Stimulated activated CD8-positive, alpha-beta memory T cell treated with anti-CD3 and anti-CD28 coated beads, Interleukin-7, amount 100 ng/mL, for 1 hour (primary cell): ENCODE measurements at places on chromosomes 16 and 17.

DNA sequence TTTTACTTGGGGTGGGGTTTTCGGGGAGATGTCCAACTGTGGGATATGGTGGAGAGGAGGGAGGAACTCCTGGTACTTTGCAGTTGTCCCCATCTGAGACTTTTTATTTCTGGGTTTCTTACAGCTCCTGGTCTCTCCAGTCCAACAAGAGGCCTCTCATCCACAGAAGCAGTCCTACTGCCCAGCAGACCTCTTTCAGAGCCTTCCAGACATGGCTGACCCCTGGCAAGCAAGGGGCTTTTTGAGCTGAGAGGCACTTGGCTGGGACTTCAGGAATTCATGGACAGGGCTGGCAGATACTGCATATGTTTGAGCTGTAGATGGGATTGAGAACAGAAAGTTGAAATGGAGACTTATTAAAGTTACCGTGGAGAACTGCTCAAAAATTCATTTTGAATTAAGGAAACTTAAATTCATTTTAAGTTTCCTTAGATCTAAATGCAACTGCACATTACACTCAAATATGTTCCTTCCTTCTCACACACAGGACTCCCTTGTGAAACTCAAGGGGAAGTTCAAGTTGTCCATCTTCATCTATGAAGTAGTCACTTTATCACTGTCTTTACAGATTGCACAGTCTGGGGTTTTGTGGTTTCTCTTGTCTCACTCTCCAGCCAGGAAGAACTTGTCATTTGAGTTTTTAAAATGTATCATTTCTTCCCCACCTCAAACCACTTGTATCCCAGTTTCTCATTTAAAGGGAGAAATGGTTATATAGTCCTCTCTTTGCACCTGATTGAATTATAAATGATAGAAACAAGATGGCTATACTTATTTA is 1.1 kb downstream of the LASP1NB start:
- no peak for DNase-seq

DNA sequence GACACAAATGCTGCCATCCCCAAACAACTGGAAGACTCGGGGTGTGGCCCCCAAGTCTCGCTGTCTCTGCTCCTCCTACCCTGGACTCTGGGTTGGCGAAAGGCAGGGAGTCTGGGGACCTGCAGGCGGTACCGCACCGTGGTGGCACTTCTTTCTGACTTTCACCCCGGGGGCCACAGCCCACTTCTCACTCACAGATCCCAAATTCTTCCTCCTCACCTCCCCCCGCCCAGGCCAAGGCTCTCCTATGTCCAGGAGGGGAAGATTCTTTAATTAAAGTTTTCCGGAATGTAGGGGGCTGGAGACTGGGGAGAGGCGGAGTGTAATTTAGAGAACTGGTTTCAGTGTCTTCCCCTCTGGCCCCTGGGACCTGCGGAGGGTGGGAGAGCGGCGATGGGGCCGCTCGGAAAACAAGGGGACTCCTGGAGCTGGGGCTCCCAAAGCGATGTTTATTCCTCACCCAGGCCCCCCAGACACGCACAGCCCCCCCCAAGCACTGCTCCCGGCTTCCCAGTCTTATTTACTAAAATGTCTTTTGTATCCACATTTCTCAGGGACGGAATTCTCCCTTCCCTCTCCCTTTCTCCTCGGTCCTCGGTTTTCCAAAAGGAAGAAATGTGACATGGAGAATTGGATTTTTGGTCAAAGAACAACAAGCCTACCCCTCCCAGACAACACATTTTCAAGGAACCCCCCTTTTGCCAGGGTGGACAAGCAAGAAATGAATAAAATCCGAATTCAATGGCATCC is 1.2 kb downstream of the WNT3 start:
- no peak for DNase-seq

DNA sequence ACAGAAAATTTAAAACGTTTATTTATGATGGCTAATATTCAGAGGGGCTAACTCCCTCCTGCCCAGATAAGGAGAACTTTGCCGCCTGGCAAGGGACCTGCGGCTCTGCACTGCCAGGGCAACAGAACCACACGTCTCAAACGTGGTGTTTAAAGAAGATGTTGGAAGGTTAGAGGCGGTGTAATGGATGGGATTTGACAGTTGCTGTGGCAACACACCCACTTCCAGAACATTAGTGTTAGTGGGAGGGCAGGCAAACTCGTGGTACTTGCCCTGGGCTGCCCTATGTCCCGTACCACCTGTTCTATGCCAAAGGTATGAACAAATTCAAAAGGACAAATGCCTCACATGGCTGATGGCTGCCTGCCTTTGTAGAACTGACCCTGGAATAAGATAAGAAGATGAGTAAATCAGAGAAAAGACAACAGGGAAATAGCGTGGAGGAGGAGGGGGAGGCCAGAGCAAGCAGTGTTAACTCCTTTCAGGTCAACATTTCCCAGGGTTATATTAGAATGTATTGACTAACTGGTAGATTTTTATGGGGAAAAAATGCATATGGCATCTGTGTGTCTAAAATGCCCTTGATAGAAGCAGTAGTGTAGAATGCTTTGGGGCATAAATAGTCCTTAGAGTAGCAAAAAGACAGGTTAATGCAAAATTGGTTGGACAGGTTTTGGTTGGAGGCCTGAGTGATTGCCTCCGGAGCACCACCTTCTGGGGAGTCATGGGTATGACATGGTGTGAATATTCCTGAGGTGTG is 30.8 kb downstream of the HLF start:
- peak; percentile 25 for DNase-seq

DNA sequence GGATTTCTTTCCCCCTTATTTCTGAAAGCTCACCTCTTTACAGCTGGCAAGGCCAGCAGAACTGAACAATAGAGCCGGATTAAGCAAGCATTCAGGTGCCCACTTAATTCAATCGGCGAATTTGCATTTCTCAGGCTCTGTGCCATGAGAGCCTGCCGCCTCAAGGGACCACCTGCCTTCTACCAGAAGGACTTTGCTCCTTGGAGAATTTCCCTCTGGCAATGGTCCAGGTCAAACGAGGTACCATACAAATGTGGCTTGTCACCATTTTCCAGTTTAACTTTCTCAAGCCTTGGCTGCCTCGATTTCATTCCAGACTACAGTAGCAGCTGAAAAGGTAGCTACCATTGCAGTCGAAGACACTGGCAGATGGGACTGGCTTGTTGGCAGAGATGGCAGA is 534.0 kb downstream of the MAF start:
- DNase-seq, result no peak

- DNase-seq, result no peak
Measured at GRCh38 chr16:51579652-51580360, 428.7 kb upstream of the SALL1 start.

GRCh38 chr16:53695070-53695469 is 8.6 kb downstream of the RPGRIP1L start:
- DNase-seq, result no peak

GRCh38 chr16:12098429-12099310 is 122.1 kb downstream of the SNX29 start:
- no peak for DNase-seq

DNA sequence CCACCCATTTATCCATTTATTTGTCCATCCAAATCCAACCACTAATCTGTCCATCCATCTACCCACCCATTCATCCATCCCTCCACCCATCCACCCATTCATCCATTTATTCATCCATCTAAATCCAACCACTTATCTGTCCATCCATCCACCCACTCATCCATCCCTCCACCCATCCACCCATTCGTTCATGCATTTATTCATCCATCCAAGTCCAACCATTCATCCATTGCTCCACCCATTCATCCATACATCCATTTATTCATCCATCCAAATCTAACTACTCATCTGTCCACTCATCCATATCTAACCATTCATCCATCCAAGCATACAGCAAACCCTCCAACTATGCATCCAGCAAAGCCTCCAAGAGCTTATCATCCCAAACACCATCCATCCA is 267.3 kb downstream of the XYLT1 start:
- no peak for DNase-seq

DNA sequence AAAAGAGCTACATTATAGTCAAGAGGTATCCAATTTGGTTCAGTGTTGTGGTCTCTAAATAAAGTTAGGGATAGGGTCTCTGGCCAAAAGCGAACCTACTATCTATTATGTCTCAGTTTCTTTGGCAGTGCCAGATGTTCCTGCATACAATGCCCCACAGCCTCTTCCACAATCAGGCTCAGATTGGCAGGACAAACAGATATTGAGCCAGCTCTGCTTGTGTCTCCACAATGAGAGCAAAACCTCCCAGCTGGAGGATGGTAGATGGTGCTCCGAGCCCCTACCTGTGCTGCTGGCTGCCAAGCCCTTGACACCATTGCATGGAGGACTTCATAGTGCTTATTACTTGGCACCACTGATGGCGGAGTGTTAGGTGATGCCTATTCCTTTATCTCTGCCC is 19.7 kb downstream of the PHAF1 start:
- DNase-seq, result no peak

GRCh38 chr16:19698480-19699465 is 19.3 kb downstream of the KNOP1 start:
- DNase-seq, result no peak

DNA sequence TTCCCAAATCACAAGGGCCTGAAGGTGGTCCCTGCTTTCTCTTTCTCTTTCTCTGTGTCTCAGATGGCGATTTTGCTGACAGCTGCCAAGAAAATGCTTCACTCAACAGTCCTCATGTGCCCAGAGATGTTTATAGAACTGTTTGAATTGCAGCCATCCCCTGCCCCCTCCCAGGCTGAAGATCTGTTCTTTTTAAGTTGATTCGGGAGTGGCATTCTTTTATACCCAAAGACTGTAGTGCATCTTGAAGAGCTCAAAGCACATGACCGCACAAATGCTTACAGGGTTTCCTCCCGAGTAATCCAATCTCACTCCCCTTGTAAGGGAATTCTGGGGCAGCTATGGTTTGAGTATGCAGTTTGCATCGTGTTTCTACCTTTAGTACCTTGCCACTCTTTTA is 75.7 kb downstream of the SEC14L1 start:
- no peak for DNase-seq

GRCh38 chr17:75557075-75557851 is 30.3 kb upstream of the MYO15B start:
- no peak for DNase-seq
